ENCODE measurements at places on chromosomes 3 and 15. TPM values are rescaled to one million over a fixed set of nuclear protein-coding genes. Genes with fewer than 3 reads are reported as not detected.

Gene MEX3B
- 0.37 TPM for total RNA-seq

Gene TRIM42
- total RNA-seq = not detected

Gene FILIP1L
- total RNA-seq = 0.37 TPM

GRCh38 chr15:76346669-76347481 is 10.3 kb downstream of the ISL2 start:
- H3K4me3 ChIP-seq = no peak overlapping the region
- H3K27me3 ChIP-seq = no peaks in the 10 kb centered on the region

GRCh38 chr3:21185816-21186314 is 565.1 kb downstream of the ZNF385D start:
- no peak overlapping the region for H3K27ac ChIP-seq
- H3K36me3 ChIP-seq = no peaks in the 10 kb centered on the region
- DNase-seq = no peak
- no peak overlapping the region for H3K4me3 ChIP-seq
- H3K27me3 ChIP-seq = no peaks in the 10 kb centered on the region

DNA sequence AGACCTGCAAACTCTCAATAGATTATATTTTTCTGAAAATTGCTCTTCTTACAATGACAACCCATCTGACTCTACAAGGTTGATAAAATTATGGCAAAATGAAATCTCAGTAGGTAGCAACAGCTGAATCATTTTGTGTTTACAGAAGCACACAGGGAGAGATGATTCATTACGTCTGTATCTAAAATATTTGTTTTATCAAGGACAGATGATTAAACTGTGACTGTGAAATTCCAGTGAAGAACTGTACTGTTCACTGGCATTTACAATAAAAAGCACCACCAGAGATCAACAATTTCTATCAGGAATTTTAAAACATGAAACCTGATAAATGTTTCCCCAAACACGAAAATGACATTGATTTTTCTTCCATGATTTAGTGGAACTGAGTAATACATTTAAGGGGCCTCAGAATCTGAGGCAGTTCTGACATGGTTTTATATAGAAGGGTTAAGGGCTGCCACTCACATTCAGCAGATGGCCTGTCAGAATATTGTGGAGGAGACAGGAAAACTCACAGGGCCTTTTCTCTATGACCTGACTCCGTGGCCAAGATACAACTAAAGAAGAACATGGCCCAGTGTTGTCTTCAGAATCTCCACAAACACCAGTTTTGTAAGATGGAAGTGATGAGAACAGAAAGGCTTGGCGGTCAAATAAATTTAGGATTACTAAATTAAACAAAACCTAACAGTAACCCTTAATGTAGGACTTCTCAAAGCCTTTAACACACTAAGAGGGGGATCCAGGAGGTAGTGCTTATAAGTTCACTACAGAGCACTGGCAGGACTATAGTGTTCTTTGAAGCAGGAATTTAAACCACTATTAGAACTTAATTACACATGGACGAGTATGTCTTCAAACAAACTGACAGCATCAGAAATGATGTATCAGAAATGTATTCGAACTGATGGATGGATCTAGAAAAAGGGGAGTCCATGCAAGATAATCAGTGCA is 25.9 kb downstream of the RAD18 start:
- no peak overlapping the region for H3K4me3 ChIP-seq
- no peak for DNase-seq
- peaks cover 65% of the 10 kb centered on the region for H3K36me3 ChIP-seq
- H3K27me3 ChIP-seq = no peaks in the 10 kb centered on the region
- H3K4me1 ChIP-seq = no peaks in the 10 kb centered on the region
- no peak overlapping the region for H3K27ac ChIP-seq

- H3K27me3 ChIP-seq = no peaks in the 10 kb centered on the region
- DNase-seq = no peak
- no peaks in the 10 kb centered on the region for H3K4me1 ChIP-seq
- H3K36me3 ChIP-seq = no peaks in the 10 kb centered on the region
- H3K4me3 ChIP-seq = no peak overlapping the region
Observed at GRCh38 chr15:89662893-89663626, 7.8 kb upstream of the KIF7 start.

DNA sequence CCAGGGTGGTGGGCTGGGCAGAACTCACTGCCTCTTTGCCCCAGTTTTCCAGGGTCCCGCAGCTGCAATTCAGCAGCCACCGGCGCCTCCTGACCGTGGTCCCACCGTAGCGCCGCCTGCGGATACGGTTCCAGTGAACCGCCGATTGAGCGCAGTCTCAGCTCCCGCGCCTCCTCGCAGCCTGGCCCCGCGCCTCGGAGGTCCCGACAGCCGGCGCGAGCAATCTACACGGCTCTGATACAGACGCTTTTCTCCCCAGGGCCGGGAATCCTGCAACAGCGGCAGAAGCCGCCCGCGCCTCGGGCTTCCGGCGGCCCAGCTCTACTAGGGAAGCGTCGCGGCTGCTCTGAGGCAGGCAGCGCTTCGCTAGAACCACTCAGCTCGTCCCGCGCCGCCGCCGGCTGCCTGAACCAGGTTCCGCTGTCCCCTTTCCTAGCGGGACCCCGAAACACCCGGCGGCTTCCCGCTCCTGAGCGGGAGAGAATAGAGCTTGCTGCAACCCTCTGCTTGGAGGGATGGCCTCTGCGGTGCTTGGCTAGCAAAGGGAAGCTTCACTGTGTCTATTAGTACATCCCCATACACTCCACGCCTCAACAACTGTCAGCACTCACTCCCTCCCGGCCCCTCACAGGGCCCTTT is 3.1 kb downstream of the FOXL2NB start:
- no peaks in the 10 kb centered on the region for H3K4me1 ChIP-seq
- DNase-seq = no peak
- H3K36me3 ChIP-seq = no peaks in the 10 kb centered on the region
- no peak overlapping the region for H3K27ac ChIP-seq
- H3K4me3 ChIP-seq = no peak overlapping the region
- no peaks in the 10 kb centered on the region for H3K27me3 ChIP-seq

- no peak for DNase-seq
- H3K36me3 ChIP-seq = no peaks in the 10 kb centered on the region
- no peak overlapping the region for H3K27ac ChIP-seq
Observed at GRCh38 chr15:55654561-55655031, 66.5 kb upstream of the PYGO1 start.

DNA sequence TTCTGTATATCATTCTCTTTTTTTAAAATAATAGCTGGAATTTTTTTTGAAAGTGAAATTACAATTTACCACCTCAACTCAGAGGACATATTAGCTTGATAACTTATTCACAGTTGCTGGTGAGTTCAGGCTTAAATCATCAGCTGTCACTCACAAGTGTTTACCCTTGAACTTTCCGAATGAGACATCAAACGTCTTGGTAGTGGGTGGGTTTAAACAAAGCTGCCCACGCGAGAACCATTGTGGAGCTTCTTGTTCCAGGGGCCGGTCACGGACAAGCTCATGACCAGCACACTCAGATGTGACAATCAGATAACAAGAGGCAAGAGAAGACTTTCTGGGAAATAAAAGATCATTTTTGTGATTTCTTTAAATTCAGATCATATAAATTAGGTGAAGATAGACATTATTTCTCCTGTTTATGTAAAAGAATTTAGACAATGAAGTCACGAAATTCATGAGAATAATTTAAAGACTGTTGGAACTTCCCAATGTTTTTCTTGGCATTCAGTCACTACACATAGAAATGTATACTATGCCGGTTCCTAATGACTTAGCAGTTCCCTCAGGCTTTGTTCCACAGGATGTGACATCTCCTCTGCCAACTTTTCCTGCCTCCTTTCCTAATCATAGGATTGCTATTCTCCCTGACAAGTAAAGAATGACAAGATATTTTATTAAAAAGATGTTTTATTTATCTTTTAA is 29.3 kb downstream of the BTD start:
- no peak overlapping the region for H3K27ac ChIP-seq
- no peaks in the 10 kb centered on the region for H3K36me3 ChIP-seq
- peaks cover 19% of the 10 kb centered on the region for H3K4me1 ChIP-seq
- H3K27me3 ChIP-seq = no peaks in the 10 kb centered on the region

- peaks cover 56% of the 10 kb centered on the region for H3K4me1 ChIP-seq
- DNase-seq = no peak
- H3K36me3 ChIP-seq = no peaks in the 10 kb centered on the region
- peak overlapping the region; percentile 21 for H3K4me3 ChIP-seq
- H3K27ac ChIP-seq = no peak overlapping the region
Observed at GRCh38 chr3:194874783-194875182, 189.1 kb downstream of the FAM43A start.

- no peaks in the 10 kb centered on the region for H3K27me3 ChIP-seq
- no peak overlapping the region for H3K27ac ChIP-seq
- no peak overlapping the region for H3K4me3 ChIP-seq
- DNase-seq = no peak
- H3K36me3 ChIP-seq = no peaks in the 10 kb centered on the region
Observed at GRCh38 chr3:84308379-84308778, 650.4 kb upstream of the CADM2 start.

DNA sequence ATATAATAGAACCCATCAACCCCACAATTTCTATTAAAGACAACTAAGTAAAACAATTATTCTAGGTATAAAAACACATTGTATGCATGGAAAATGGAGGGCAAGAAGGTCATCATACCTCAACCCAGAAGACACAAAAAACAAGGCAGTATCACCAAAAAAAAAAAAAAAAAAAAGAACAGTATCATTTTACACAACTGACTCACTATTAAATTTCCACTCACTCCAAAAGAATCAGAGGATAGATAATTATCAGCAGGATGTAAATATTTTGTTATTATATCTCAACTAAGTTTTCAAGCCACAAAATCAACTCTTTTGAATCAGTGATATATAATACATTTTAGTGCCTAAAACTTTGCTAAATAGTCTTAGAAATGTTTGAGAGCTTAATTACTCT is 55.0 kb downstream of the CLASP2 start:
- no peak for DNase-seq
- H3K27me3 ChIP-seq = no peaks in the 10 kb centered on the region

GRCh38 chr3:126865736-126866135 is 117.2 kb upstream of the PLXNA1 start:
- DNase-seq = no peak
- no peak overlapping the region for H3K27ac ChIP-seq
- no peaks in the 10 kb centered on the region for H3K27me3 ChIP-seq
- H3K4me3 ChIP-seq = no peak overlapping the region

GRCh38 chr15:51536965-51537574 is 85.5 kb downstream of the DMXL2 start:
- H3K27ac ChIP-seq = no peak overlapping the region
- no peak overlapping the region for H3K4me3 ChIP-seq
- H3K27me3 ChIP-seq = no peaks in the 10 kb centered on the region

- no peak overlapping the region for H3K4me3 ChIP-seq
- H3K27ac ChIP-seq = no peak overlapping the region
- H3K36me3 ChIP-seq = no peaks in the 10 kb centered on the region
- H3K4me1 ChIP-seq = peaks cover 13% of the 10 kb centered on the region
Observed at GRCh38 chr15:31390777-31391486, 64.3 kb downstream of the KLF13 start.

DNA sequence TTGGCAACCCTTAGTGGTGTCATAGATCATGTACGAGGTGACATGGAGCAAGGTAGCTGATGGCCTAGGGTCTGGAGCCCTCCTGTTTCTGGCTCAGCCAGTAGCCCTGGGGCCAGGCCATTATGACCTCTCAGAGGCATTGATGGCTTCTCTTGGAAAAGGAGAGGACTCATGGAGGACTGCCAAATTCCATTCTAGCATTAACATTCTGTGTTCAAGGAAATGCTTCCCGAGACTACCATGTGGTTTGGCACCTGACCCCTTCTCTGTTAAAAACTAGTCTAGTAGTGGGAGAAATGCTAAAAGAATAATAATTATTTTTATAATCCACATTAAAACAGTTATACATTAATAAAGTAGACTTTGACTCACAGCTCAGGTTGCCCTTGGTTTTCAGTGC is 40.2 kb upstream of the ADAMTSL3 start:
- no peaks in the 10 kb centered on the region for H3K4me1 ChIP-seq
- H3K36me3 ChIP-seq = no peaks in the 10 kb centered on the region
- no peak overlapping the region for H3K4me3 ChIP-seq
- no peaks in the 10 kb centered on the region for H3K27me3 ChIP-seq

- no peak overlapping the region for H3K4me3 ChIP-seq
- H3K4me1 ChIP-seq = peaks cover 49% of the 10 kb centered on the region
- H3K27ac ChIP-seq = peak overlapping the region; percentile 27
Observed at GRCh38 chr3:183532620-183533411, 22.7 kb downstream of the KLHL6 start.

DNA sequence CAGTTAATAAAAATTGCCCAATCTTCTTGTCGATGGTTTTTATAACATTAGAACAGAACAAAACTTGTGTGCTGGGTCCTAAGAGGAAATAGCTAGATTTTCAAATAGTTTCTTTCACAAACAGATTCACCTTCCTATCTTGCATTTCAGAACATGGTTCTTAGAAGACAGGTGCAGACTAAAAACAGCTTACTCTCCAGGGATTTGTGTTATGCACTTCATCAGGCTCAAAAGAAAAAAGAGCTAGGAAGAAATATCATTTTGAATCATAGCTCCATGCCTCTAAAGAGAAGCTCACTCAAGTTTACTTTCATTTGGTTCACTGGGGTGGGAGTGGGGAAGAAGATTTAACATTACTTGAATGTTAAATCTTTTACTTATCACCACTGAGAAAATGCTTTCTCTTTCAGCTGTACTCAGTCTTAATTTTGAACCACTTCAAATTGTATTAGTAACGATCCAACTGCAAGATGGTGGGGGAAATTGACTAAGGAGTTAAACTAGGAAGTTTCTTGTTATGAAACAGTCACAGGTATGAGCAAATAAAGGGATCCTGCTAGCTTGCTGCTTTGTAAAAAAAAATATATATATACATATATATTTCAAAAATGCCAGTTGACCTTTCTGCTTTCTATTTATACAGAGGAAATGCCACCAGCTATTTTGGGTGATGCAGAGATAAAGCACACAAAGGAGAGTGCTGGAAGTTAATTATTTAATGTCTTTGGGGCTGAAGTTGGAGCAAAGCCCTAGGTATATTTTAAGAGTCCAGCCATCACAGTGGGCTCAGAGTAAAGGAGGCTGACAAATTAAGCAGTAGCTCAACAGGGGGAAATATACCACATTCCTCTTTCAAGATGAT is 28.3 kb upstream of the NUDT16 start:
- no peak overlapping the region for H3K27ac ChIP-seq
- peaks cover 8% of the 10 kb centered on the region for H3K4me1 ChIP-seq
- no peaks in the 10 kb centered on the region for H3K36me3 ChIP-seq
- no peaks in the 10 kb centered on the region for H3K27me3 ChIP-seq
- DNase-seq = no peak

- no peaks in the 10 kb centered on the region for H3K27me3 ChIP-seq
- no peak overlapping the region for H3K4me3 ChIP-seq
- H3K27ac ChIP-seq = no peak overlapping the region
- no peaks in the 10 kb centered on the region for H3K36me3 ChIP-seq
- H3K4me1 ChIP-seq = no peaks in the 10 kb centered on the region
- no peak for DNase-seq
Observed at GRCh38 chr15:82568986-82569385, 28.7 kb upstream of the RPS17 start.

GRCh38 chr3:88542916-88543315 is 393.2 kb downstream of the C3orf38 start:
- no peaks in the 10 kb centered on the region for H3K36me3 ChIP-seq
- DNase-seq = no peak
- no peak overlapping the region for H3K27ac ChIP-seq
- no peaks in the 10 kb centered on the region for H3K4me1 ChIP-seq
- no peaks in the 10 kb centered on the region for H3K27me3 ChIP-seq
